ENCODE measurements at places on chromosomes 7 and 10. TPM values are rescaled to one million over a fixed set of nuclear protein-coding genes. Genes with fewer than 3 reads are reported as not detected.

CLEC5A gene
- not detected for total RNA-seq

DNA sequence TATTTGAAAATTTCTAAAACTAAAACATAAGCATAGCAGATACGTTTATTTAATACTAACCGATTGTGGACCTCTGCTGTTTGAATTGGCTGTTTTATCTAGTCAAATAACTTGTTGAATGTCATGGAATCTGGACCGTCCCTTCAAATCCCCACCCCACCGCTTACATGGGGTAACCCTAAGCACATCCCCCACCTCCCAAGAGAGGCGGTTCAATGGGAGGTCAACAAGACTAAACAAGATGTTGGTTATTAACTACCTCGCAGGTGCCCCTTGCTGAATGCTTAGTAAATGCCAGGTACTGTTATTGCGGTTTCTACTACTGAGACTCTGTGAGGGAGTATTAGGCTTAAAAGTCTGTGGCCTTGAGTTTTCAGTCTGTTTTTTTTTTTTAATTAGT is 70.9 kb downstream of the DAGLB start:
- DNase-seq = no peak

TMEM196 gene
- total RNA-seq = not detected

VIPR2 gene
- not detected for total RNA-seq

DNA sequence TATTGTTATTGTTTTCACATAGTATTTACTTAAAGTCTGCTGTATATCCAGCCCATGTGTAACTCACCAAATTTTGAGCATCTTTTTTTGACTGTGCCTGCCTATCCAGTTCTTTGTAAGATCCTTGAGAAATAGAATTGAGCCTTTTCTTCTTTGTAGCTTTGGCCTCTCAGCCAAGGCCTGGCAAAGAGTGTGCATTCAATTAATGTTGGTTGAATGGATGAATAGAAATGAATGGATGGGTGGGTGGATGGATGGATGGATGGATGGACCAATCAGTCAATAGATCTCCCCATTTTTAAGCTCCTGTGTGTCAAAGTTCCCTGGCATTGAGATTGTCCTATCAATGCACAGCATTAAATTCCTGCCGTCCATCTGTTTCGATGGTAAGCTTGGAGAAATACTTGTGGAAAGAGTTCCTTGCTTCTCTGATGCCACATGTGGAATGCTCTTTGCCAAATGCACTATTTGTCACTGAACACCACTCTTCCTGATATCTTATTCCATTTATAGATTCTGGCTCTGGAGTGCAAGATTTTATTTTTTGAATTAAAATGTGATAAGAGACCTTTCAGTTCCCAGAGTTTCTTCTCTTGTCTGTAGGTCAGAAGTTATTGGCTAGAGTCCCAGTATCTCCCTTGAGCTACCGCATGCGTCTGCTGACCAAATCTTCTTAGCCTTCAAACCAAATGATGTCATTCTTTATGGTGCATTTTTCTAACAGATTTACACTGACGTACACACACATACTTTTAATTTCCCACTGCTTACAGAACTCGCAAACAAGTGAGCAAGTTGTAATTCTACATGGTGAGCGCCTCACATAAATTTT is 20.7 kb upstream of the ADRB1 start:
- peak; percentile 4 for DNase-seq

GRCh38 chr10:100396605-100397004 is 49.6 kb downstream of the SCD start:
- no peak for DNase-seq

GRCh38 chr10:15353471-15354017 is 17.5 kb downstream of the FAM171A1 start:
- DNase-seq = no peak

GRCh38 chr7:143495851-143496250 is 18.2 kb downstream of the TAS2R41 start:
- DNase-seq = no peak

WIPF3 gene
- total RNA-seq = not detected

WDR91 gene
- total RNA-seq = 15.4 TPM

- DNase-seq = no peak
These were observed 50.0 kb upstream of the PTER start for GRCh38 chr10:16386855-16387254.

- DNase-seq = peak; percentile 77
These were observed 61.4 kb downstream of the SYPL1 start for GRCh38 chr7:106050746-106051117.

DNA sequence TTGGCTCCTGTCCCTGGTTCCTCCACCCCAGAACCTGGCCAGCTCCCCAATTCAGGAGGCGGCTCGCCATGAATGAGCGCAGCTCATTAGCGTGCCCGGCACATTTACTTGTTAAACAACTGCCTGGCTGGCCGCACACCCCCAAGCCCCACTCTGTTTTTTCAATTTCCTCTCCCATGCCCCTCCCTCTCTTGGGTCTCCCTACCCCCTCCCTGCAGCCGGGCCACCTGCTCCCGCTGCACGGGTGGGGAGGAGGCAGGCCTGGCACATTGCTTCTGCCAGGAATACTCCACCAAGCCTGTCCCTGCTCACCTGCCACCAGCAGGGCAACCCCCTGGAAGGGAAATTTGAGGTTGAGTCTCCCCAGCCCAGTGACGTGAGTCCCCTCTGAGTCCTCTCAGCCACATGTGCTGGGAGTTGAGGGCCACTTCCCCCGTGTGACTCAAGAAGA is 2.5 kb upstream of the SLIT1 start:
- DNase-seq = no peak

LEP gene
- under 0.01 TPM for total RNA-seq

MKX gene
- 0.25 TPM for total RNA-seq

GRCh38 chr7:142194201-142194600 is 63.7 kb downstream of the PRSS58 start:
- DNase-seq = no peak

- DNase-seq = no peak
These were observed 2.6 kb upstream of the NPM3 start for GRCh38 chr10:101785801-101786200.

GRCh38 chr10:43316988-43317387 is 50.1 kb upstream of the RASGEF1A start:
- no peak for DNase-seq

DNA sequence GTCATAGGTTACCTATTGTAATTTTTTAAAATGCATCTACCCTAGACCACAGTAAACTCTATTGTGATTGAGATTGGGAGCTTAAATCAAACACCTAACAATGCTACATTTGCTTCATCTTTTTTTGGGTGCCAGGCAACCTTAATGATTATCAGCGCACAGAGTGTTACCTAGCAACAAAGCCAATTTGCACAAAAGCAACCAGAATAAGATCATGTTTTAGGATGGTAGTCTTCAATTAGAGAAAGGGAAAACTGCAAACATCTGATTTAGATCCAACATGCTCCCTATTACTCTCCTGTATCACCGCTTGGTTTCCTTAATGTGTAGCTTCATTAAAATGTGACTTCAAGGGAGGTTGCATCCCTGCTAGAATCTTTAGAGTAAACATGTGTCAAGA is 226.9 kb downstream of the ABCA13 start:
- no peak for DNase-seq

DNA sequence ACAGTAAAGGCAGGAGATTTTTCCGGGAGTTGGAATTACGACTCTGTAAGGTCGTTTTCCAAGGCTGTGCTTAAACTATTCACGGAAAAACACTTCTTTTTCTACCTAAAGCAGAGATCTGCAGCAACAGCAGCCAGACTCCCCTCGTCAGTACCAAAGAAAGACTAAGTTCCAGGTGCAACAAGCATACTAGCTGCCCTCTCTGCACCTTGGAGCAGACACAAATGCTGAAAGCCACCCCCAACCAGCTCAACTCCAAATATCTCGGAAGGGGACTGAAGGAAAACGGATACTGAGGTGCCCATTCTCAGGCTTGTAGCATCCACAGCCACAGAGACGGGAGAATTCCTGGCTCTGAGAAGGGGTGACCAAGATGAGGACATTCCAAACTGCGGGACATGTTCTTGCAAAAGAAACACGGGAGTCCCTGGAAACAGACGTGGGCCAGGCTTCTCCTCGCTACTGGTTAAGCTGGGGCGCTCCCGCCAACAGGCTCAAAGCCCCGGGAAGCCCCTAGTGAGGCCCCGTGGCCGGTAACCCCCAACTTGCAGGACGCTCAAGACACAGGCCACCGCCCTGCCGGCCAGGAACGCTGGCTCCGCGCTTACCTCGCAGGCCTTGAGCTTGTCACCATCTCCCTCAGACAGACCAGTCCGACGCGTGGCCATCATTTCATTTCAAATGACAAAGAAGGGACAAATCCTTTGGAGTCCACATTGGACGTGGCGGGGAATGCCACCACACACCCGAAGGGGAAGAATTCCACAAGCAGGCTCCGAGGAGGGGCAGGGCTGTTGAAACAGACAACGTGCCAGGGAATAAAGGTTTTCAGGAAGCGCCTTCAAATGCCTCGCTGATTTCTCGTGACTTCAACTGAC is 2.2 kb downstream of the ARHGAP21 start:
- peak; percentile 38 for DNase-seq

DNA sequence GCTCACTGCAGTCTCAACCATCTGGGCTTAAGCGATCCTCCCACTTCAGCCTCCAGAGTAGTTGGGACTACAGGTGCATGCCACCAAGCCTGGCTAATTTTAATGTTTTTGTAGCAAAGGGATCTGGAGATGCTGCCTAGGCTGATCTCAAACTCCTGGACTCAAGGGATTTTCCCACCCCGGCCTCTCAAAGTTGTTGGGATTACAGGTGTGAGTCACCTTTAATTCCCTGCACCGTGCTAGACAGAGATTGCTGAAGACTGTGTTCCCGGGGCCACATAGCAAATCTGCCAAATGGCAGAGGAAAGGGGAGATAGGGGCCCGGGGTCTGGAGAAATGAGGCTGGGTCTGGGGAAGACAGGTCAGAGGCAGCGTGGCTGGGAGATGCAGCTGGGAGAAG is 20.6 kb upstream of the PSMG3 start:
- no peak for DNase-seq

CRPPA gene
- total RNA-seq = 3.2 TPM

ANKRD1 gene
- total RNA-seq = 1.4 TPM

GRCh38 chr10:4763513-4763912 is 62.5 kb upstream of the AKR1E2 start:
- no peak for DNase-seq

MYL10 gene
- not detected for total RNA-seq

ECHDC3 gene
- total RNA-seq = 0.98 TPM

- peak; percentile 71 for DNase-seq
These were observed 3.8 kb downstream of the SLC4A2 start for GRCh38 chr7:151063212-151063561.

- DNase-seq = no peak
These were observed 6.9 kb upstream of the OIT3 start for GRCh38 chr10:72886621-72887020.

DNA sequence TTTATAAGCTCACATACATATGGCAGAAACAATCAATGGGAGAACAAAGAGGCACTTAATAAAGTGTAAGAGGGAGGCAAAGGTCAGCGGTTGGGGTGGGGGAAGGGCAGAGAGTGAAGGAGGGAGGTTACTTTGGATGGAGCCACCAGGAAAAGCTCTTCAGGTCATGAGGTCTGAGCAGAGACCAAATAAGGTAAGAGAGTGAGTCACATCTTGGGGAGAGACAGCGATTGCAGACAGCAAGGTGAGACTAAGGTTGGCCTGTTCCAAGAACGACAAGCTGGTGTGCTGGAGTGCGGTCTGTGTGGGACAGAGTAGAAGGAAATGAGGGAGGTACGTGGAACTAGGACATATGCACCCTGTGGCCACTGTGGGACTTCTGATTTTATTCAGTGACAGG is 74.3 kb upstream of the TOMM7 start:
- no peak for DNase-seq

DNA sequence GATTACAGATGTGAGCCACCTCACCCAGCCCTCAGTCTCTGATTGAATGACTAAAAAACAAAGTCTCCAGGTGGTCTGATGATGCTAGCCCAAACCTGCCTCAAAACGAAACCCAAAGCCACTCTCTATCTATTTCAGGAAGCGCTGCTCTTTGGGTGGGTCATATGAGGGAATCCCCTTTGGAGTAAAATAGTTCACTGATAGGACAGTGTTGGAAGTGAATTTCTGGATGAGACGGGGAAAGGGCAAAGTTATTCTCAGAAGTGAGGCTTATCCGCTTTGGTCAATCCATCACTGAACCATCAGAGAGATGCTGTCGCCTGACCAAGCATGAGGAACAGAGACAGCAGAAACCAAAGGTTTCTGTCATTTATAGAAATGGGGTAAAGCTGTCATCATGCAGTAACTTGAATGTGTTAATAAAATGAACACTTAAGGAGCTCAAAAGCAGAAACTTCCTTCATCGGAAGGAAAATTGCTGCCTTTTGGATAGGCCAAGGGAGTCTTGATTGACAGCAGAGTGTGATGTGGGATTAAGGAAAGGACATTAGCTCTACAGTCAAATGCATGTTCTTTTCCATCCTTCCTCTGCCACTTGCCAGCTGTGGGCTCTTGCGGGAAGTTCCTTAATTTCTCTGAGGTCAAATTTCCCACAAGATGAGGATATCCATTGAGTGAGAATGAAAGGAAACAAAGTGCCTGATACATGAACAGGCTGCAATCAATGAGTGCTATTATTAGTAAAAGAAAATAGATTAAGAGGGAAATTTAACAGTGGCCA is 64.9 kb upstream of the C1QL3 start:
- no peak for DNase-seq

SYT15B gene
- total RNA-seq = not detected

GRCh38 chr7:90551036-90551435 is 45.1 kb upstream of the CDK14 start:
- DNase-seq = no peak

LIPK gene
- total RNA-seq = not detected

DNA sequence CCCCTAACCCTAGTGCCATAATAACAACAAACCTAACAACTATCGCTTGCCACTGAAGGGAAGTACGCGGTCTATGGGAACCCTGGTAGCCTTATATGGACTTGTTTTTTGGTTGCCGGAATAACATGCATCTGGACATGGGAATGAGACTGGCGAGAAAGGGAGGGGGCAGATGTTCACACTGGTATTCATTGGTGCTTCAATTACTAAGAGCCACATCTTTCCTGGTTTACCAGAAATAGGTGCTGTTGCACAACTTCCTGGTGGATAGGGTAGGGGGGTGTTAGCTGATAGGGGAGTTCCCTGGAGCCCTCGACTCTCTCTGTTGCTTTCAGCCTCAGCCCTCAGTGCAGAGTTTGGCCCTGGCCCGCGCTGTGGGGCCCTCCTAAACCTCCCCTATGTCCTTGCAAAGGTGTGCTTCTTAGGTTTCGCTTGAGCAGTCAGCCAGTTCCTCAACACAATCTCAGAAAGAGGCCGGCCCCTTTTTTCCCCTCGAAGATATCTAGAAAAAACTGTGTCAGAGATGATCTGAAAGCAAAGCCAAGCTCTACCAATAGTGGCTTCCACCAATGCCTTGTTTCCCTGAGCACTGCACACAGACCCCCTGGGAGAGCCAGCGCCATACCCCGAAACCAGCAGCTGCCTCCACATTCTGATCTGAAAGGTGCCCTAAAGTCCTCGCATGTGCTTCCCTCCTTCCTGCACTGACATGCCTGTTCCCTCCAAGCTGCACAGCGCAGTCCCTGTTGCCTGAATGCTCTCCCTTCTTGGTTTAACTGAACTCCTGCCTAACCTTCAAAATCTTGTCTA is 13.5 kb downstream of the TBXAS1 start:
- no peak for DNase-seq

DNA sequence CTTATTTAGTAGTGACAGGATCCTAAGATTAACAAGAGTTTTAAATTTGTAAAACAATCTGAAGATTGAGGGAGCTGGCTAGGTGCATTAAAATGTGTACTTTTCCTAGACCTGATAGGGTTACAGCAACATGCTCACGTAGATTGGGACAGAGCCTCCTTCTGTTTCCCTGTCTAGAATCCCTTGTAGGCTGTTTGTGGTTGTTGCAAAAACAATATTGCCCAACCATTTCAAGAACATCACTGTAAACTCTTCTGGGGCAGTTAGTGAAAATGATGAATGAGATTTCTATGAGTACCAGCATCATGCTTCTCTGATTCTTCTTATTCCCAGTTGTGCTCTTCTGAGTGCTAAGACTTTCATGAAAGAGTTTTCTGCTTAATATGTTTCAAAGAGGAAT is 14.7 kb upstream of the CPED1 start:
- no peak for DNase-seq

All from fibroblast of the aortic adventitia (primary cell).